ENCODE measurements at places on chromosomes 4 and X. TPM values are rescaled to one million over a fixed set of nuclear protein-coding genes. Genes with fewer than 3 reads are reported as not detected.

- no peak for DNase-seq
Measured at GRCh38 chr4:153469031-153469430, 2.9 kb downstream of the TMEM131L start.

DNA sequence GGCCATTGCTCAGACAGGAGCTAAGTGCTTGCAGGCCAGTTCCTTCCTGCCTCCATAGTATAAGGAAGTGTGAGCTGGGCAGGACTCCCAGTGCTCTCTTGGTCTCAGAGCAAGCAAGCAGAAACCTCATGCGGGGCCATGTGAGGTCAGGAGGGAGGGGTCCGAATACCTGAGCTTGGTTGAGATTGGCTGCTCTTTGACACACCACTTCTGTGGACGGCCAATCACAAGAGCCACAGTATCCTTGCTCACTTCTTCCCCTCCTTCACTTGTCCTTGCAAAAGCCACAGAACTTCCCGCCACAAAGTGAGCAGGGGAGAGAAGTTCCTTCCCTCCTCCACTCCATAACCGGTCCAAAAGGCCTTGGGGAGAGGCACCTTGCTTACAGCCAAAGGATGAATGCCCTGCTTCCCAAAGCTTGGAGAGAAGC is 56.7 kb downstream of the PRPS1 start:
- no peak for DNase-seq

GRCh38 chr4:136017556-136017955 is 1514.7 kb downstream of the PCDH18 start:
- DNase-seq = no peak

DNA sequence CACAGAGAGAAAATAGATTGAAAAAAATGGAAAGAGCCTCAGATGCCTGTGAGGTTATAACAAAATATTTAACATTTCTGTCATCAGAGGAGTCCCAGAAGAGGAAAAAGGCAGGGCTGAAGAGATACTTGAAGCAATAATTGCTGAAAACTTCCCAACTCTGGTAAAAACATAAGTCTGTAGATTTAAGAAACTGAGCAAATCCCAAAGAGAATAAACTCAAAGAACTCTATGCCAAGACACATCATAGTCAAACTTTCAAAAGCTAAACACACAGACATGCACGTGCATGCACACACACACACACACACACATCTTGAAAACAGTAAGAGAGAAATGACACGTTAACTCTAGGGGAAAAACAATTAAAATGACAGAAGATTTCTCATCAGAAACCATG is 94.1 kb downstream of the SLC16A2 start:
- DNase-seq = no peak

TCEAL5 gene
- not detected for total RNA-seq

MMRN1 gene
- total RNA-seq = not detected

ARHGAP36 gene
- not detected for total RNA-seq

GRCh38 chr4:156958276-156959074 is 13.1 kb downstream of the PDGFC start:
- no peak for DNase-seq

DNA sequence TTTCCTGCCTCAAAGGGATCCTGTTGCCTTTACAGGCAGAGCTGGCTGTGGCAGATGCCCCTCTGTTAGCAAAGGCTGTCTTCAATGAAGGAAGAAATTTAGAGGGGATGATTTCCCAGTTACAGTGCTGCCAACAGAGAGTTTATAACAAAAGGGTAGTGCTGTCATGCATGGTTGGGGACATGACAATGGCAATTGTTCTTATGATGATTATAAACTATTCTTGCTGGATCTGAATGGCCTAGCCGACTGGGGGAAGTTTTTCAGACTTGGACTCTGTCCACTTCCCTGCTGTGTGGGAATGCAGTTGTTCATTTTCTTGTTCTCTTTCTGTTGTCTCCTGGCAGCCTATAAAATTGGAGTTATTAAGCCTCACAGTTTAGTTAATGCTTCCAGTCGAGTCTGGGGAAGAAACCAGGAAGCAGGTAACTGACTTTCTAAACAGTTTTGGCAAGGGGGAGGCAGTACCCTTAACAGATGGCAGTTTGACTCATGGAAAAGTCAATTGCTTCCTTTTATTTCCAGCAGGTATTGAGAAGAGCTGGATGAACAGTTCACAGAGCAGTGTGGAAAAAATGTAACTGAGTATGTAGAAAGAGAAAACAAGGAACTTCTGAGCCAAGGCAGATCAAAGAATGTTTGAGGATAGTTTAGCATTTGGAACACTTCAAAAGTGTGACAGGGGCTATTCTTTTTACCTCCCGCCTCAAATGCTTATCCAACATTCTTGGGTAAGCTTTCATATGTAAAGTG is 582.6 kb downstream of the RAPGEF2 start:
- no peak for DNase-seq

GRPR gene
- 0.29 TPM for total RNA-seq

Data from epithelial cell of proximal tubule (primary cell).